ENCODE measurements at places on chromosomes 7 and 10.

DNA sequence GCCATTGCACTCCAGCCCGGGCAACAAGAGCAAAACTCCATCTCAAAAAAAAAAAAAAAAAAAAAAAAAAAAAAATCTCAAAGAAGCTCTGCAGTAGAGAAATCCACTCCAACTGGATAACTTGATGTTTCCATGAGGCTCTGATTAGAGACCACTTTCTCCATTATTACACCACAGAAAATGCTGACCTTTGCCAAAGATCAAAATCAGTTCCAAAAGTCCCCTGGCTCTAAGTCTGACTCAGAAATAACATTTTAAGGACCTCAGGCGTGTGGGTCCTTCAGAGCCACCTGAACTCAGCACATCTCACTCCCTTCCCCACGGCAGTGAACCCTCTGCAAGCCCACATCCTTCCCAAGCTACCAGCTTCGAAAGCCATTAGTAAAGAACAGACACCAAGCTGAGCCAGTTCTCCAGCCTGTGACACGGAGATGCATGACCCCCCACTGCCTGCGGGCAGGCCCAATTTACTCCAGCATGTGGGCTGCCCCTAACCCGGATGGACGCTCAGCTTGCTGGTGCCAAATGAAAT, 13.8 kb upstream of the TMEM120A start:
- DNase-seq = no peak

DNA sequence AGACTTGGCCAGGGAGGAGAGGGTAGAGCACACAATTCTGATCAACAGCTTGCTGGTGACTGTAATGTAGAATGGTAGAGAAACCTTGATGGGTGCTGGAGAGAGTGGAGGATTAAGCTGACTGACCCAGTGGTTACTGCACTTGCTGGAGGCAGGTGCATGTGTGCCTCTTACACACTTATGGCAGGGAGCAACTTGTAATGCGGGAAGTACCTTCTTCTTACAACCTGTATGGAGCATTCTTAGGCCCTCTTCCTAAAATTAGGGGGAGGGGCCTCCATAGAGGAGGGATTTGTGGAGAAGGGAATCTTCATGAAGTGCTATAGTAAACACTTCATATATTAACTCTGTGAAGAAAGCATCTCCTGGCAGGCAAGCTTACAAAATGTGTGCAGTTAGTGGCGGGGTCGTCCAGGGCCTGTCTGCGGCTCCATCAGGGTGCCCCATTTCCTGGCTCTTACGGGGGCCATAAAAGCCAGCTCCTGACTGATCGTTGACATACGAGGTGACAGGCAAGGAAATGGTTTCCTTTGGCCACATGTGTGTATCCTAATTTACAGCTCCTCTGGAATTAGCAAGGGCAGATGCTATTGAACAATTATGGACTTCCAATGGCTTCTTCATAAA, 113.5 kb downstream of the RTKN2 start:
- no peak for DNase-seq

- no peak for DNase-seq
Observed at GRCh38 chr10:106500041-106500924, 664.2 kb downstream of the SORCS1 start.

- no peak for DNase-seq
Observed at GRCh38 chr10:71476228-71477011, 79.7 kb downstream of the CDH23 start.

GRCh38 chr10:109386921-109387320, 536.4 kb downstream of the XPNPEP1 start:
- no peak for DNase-seq

GRCh38 chr10:79490400-79491142, 21.8 kb upstream of the EIF5AL1 start:
- DNase-seq = no peak

- DNase-seq = no peak
Observed at GRCh38 chr7:22860784-22861482, 38.3 kb upstream of the TOMM7 start.

DNA sequence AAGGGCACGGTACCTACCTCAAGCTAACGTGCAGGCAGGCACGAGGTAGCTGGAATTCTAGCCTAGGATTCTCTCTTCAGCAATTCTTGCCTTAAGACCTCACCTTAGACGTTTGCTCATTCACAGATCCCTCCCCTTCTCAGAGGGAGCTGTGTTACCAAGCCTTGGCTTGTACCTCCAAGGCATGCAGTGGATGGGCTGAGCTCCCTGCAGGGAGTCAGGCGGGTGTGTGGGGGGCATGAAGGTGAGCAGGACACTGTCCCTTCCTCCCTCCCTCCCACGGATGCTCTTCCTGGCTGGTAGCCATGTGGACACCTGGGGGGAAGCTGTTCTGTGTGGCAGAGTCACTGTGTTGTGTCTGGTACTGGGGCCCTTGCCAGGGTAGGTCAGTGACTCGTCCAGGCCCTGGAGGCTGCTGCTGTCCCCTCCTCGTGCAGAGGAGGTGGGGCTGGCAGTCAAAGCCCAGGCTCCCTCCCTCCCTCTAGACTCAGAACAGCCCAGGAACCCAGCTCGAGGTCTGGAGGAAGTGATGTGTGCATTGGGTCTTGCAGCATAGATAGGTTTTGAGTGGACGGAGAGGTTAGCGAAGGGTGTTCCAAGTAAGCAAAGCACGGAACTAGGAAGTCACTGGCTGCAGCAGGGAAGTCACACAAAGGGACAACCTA, 222.2 kb upstream of the SH2B2 start:
- DNase-seq = no peak

GRCh38 chr7:154746571-154747360, 256.2 kb downstream of the PAXIP1 start:
- no peak for DNase-seq

GRCh38 chr10:110859973-110860376, 11.8 kb upstream of the PDCD4 start:
- DNase-seq = peak; percentile 87

- no peak for DNase-seq
Observed at GRCh38 chr10:70425096-70425495, 16.4 kb downstream of the NODAL start.

DNA sequence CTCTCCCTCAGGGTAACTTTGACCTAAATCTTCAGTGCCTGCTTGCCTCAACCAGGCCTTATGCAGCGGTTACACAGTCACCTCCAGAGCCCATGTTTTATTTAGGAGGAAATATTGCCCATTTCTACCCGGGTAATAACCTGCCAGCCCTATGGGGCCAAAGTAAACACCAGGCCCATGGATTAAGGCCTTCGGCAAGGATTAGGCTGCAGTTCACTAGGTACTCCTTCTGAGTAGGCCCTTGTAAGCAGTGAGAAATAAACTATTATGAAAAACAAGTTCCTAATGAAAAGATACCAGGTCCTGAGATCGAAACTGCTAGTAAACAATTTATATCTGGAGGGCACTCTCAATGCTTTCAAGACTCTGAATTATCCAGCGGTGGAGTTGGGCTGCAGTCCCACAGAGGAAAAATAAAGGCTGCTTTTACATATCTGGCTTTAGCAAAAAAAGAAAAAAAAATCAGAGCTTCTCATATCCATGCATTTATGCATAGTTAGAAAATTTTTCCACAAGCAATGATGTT, 3.7 kb upstream of the HOXA10 start:
- peak; percentile 12 for DNase-seq

DNA sequence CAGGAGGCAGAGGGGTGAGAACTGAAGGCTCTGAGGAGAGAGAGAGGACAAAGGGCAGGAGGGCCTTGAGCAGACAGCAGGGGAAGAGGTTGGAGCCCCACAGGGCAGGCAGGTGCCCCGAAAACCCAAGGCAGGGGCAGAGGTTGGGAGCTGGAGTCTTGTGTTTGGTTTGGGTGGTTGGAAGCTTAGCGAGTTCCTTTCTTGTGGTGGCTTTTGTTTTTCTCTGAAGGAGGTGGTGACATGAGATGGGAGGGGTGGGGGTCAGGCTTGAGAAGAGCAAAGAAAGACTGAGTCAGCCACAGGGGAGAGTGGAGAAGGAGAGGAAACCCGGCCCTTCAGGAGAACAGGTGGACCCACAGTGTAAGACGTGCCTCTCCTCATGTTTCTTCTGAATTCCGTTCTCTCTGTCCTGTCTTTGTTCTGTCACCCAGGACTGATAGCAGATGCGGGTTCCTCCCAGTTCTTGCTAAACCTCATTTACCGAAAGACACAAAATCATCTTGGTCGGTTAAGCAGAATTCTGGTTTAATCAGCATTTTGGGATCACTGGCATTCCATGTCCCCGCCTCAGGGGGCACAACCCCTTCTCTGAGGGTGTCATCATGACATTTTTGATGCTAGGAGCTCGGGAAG, 95.3 kb downstream of the INSYN2A start:
- DNase-seq = no peak

Measured in GM04504 (cell line).